ENCODE measurements at places on chromosomes 6 and 20.
A peak's percentile ranks its signal among the peaks of the same experiment; 100 is the strongest.

- no peak for DNase-seq
Measured at GRCh38 chr20:47274401-47275108, 81.9 kb downstream of the ZMYND8 start.

DNA sequence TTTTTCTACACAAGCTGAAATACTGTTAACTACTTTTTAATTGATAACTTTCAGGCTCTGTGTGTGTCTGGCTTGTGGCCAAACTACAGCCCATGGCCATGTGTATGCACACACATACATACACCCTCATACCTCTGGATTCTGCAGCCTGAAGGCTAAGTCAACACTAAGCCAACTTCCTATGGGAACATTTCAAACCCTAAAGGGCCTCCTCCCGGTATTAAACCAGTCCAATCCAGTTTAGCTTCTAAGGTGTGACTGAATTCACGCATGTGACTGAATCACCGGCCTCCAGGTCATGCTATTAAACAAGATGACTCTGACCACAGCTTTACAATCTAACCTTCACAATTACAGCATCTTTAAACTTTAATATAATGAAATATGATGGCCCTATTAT lies 20.7 kb upstream of the DST start:
- no peak for DNase-seq

- DNase-seq = no peak
Measured at GRCh38 chr20:36854348-36855240, 21.3 kb upstream of the TLDC2 start.

GRCh38 chr20:22160101-22160652 lies 424.2 kb downstream of the FOXA2 start:
- no peak for DNase-seq

GRCh38 chr6:88145298-88145963 lies 20.7 kb downstream of the CNR1 start:
- no peak for DNase-seq

DNA sequence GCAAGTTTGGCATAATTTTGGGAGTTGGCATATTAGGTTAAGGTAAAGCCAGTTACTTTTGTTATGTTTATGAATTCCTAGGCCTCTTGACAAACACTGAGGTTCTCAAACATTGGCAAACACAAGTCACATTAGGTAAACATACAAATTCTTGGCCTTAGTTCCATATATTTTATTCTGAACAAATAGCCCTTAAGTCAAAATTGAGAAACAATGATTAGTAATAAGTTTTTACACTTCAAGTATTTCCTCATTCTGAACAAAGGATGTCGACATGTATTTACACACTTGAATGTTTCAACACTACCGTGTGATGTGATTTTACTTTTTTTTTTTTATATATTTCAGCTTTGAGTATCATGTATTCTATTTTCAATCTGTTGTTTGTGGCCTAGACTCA lies 3.8 kb upstream of the ECHDC1 start:
- no peak for DNase-seq

GRCh38 chr20:61974357-61974665 lies 91.4 kb downstream of the TAF4 start:
- no peak for DNase-seq

GRCh38 chr6:167350731-167351655 lies 26.1 kb downstream of the TTLL2 start:
- DNase-seq = peak; percentile 81

Data from stimulated activated CD4-positive, alpha-beta T cell treated with anti-CD3 and anti-CD28 coated beads, Interleukin-15, amount 100 ng/mL, for 48 hours (primary cell).